ENCODE measurements at places on chromosomes 6 and 20. TPM values are rescaled to one million over a fixed set of nuclear protein-coding genes. Genes with fewer than 3 reads are reported as not detected.

The ALDH8A1 gene
- not detected for polyA plus RNA-seq

GRCh38 chr6:127586372-127586771, 9.4 kb downstream of the C6orf58 start:
- DNase-seq = no peak

GRCh38 chr6:22764496-22764895, 195.1 kb downstream of the HDGFL1 start:
- no peak for DNase-seq

DNA sequence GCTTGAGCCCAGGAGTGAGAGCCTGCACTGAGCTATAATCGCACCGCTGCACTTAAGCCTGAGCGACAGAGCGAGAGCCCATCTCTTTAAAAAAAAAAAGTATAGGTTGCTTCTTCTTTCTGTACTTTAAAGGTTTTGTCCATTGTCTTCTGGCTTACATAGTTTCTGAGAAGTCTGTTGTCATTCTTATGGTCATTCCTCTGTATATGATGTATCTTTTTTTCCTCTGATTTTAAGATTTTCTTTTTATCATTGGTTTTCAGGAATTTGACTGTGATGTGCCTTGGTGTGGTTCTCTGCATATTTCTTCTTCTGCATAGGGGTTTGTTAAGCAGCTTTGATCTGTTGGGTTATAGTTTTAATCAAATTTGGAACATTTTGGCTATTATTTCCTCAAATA, 29.1 kb downstream of the QRSL1 start:
- no peak for DNase-seq

- DNase-seq = no peak
Observed at GRCh38 chr20:15682690-15683089, 890.6 kb downstream of the KIF16B start.

DNA sequence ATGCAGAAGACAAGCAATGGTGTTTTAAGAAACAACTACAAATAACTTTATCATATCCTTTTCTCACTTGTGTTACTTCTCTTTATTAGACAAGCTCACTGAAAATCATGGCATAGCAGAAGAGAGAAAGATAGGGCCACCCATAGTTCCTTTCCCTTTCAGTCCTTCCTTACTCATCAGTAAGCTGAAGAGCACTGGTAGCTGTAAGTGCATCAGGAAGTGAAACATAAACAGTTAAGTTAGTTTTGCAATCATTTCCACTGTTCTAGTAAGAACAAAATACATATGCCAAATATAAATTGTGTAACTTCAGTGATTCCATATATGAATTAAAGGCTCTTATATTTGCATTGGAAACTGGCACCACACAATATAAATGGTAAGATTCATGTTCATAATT, 220.1 kb downstream of the HACE1 start:
- peak; percentile 21 for DNase-seq

The OR2J1 gene
- polyA plus RNA-seq = not detected

- no peak for DNase-seq
Observed at GRCh38 chr6:158597565-158597964, 37.7 kb downstream of the TMEM181 start.

GRCh38 chr6:11414176-11414963, 123.2 kb upstream of the TMEM170B start:
- peak; percentile 72 for DNase-seq

GRCh38 chr6:135195522-135195921, 14.4 kb downstream of the MYB start:
- DNase-seq = no peak

DNA sequence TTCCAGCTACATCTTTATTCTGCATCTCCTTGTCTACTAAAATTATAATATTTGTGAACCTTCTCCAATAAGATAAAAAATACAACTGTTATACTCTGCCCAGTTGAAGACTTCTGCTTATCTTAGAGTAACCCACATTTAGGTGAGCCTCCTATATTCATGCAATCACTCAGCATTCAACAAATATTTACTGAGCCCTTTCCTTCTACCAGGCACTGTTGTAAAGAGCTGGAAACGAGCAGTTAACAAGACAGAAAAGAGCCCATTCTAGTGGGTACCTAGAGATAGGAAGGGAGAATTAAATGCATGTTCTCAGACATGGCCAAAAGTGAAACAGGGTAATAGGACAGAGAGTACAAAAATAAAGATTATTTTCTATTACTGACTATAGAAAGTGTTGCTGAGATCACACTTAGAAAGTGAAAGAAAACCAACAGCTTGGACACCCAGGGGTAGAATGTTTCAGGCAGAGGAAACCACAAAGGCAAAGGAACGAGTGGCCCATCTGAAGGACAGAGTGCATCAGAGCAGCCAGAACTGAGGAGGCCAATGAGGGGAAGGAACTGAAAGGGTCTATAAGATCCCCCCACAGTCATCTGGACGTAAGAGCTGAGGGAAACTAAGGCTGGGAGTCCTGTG, 50.8 kb upstream of the SMLR1 start:
- peak; percentile 51 for DNase-seq

DNA sequence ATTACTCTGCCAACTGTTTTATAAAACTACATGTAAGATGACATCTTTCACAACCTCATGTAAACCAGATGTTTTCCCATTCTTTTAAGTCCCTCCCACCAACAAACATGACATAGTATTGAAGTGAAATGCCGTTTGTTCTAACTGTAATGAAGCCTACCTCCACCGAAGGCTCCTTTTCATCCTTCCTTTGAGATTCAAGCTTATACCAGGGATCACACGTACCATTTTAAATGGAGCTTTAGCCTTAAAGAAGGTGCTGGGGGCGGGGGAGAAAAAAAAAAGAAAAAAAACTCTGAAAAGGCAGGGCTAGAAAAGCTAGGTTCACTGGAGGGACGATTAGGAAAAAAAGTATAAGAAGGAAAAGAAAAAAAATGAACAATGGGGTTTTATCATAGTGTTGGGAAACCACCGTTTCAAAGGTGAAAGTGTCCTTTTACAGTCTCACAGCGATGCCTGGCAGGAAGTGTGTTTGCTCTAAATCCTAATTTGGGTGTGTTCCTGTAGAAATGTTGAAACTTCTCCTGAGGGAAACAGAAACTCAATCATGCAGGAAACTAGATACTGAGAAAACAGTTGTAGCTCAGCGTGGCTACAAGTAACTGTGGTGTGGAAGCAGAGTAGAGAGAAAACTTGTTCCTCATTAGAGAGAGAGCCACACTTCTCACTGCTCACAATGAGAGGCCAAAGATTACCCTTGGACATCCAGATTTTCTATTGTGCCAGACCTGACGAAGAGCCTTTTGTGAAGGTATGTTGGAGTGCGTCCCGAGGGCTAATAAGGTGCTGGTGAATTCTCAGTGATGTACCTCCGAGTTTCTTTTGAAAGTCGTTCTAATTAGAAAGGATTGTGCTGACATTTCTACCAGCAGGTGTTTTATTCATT, 37.6 kb upstream of the HINT3 start:
- DNase-seq = peak; percentile 93

- DNase-seq = no peak
Observed at GRCh38 chr6:99138445-99138844, 190.7 kb upstream of the FBXL4 start.

DNA sequence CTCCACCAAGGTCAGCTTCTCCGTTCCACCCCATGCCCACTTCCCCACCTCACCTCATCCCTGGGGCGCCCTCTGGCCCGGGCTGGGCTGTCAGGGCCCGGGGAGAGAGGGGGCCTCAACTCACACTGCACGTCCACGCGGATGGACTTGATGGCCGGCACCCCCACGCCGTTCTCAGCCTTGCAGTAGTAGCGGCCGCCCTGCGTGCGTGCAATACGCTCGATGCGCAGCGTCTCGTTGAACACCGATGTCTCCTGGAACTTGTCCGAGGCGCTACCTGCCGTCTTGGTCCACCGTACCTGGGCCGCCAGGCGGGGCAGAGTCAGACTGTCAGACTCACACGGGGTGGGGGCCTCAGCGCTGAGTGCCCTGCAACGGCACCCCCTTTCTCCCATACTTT, 39.6 kb downstream of the MDGA1 start:
- no peak for DNase-seq

- no peak for DNase-seq
Observed at GRCh38 chr6:146202570-146202969, 173.7 kb downstream of the GRM1 start.

- DNase-seq = peak; percentile 13
Observed at GRCh38 chr6:149852180-149852579, 12.0 kb downstream of the LRP11 start.

- no peak for DNase-seq
Observed at GRCh38 chr6:138028893-138029292, 78.3 kb downstream of the PERP start.

DNA sequence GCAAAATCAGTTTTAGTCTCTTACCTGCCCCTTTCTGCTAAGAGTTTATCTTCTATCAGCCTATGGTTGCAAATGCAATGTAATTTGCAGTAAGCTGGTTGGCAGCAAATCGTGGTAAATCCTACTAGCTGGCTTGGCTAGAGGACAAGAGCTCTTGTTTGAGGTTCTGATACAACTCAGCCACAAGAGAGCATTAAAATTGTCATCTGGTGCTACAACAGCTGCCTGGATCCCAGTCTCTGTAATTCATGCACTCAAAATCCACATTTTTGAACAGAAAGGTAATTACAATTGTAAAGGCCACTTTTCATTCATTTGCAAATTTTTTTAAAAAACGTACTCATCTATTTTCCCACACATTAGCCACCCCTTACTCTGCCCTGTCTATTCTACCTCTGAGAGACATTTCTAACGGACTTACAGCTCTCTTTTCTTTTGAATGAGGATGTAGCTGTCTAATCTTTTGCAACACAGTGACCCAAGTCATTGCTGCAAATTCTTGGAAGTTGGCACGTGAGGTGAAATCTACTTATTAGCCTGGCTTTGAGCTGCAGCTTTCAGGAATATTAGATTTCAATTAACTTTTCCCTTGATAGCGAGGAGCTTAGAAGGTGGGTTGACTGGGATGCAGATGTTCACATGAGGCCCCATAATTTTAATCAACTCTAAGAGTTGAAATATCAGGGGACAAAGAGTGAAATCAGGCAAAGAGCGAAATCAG, 54.0 kb upstream of the FAM184A start:
- DNase-seq = no peak

DNA sequence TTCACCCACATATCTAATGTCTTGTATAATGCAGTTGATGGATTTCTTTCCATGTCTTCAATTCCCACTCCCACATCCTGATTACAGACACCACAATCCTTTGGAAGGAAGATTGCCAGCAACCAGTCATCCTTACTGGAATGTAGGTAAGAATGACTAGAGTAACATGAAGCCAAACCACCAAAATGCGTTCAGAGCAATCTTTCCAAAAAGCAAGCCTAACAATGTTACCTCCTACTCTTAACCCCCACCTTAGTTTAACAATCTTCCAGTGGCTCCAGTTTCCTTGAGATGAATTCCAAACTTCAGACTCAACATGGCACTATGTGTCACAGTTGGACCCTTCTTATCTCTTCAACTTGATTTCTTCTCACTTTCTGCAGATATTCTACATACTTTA, 685.6 kb downstream of the DOK5 start:
- no peak for DNase-seq

- no peak for DNase-seq
Observed at GRCh38 chr6:157229132-157229618, 94.1 kb downstream of the TMEM242 start.

The OR2J3 gene
- polyA plus RNA-seq = not detected

The PBX2 gene
- 3.7 TPM for polyA plus RNA-seq

Measured in GM12878 (cell line).